ENCODE measurements at places on chromosomes 3 and 15.

GRCh38 chr3:66397745-66398144 lies 103.1 kb downstream of the LRIG1 start:
- no peak for DNase-seq

GRCh38 chr3:59261009-59261408 lies 211.2 kb upstream of the CFAP20DC start:
- DNase-seq, result no peak

DNA sequence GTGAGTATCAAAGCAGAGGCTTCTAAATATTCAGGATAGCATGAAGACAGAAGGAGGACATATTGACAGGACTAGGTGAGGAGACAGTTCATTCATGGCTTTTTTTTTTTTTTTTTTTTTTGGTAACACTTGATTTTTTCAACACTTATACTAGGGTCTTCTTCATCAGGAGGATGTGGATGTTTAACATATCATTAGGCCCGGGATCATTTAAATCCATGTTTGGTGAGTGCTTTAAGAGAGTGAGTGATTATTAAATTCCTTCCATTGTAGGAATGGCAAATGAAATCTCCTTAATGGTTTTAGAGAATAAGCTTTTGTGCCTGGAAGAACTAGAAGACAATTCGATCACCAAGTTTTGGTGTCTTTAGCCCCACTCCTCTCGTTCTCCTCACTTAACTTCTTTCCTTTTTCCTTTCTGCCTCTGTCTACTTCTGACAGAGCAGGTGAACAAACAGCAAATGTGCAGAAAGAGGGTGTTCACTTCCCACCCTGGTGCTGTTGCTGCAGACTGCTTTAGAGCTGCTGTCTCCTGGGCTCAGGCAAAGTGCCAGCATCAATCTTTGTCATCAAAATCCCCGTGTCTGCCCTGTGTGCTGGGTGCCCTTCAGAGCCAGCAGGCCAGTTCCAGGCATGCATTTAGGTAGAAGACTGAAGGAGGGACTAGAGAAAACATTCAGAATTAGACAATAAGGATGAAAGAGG lies 35.6 kb upstream of the RAB11A start:
- peak; percentile 64 for DNase-seq

DNA sequence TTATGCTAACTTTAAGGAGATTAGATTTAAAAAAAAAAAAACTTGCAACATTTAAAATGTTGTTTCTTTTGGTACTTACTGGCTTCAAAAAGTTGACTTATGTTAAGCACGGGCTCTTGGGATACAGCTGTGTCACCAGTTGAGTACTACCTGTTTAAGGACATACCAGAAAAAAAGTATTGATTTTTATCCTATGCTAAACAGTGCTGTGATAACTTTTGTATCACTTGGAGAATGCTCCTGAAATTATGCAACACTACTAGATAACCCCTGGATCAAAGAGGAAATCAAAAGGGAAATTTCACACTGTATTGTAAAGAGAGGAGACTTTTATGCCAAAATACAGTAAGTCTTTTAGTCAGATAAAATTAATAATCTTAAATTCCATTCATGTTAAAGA lies 77.7 kb downstream of the SLMAP start:
- DNase-seq, result no peak

GRCh38 chr15:79973456-79974195 lies 2.6 kb upstream of the BCL2A1 start:
- peak; percentile 26 for DNase-seq

DNA sequence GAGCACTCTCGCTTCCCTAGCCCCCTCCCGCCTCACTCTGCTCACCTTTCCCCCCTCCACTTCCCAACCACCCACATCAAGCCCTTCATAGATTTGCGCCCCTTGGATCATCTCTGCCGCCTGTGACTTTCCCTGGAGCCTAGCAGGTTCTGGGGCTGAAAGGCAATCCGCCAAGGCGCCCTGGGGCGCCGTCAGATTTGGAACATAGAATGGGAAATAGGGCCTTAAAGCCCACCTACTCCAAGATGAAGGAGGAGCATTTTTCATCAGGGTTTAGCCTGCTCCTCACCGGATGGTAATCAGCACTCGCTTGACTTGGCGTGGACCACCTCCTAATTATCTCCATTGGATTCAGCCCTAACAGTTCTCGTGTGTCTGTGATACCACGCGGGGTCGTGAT lies 1.3 kb downstream of the CPNE4 start:
- DNase-seq, result no peak

GRCh38 chr3:197394464-197395321 lies 96.3 kb upstream of the DLG1 start:
- DNase-seq, result peak; percentile 34

GRCh38 chr3:130648293-130648692 lies 98.3 kb downstream of the PIK3R4 start:
- no peak for DNase-seq

GRCh38 chr15:29312387-29312786 lies 42.8 kb upstream of the NSMCE3 start:
- no peak for DNase-seq

DNA sequence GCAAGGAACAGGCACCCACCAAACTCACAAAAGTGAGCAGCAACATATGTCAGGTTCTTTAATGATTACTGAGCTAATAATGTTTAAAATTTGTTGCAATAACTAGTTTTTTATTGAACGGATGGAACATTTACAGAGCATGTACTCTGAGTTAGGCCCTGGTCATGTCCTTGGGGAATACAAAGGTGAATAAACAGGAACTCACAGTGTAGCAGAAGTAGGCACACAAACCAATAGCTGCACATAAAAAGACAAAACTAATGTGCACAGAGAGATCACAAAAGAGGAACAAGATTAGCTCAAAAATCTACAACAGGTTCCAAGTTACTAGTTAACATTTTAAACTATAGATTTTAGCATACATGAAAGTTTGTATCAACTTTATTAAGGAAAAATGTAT lies 505.3 kb upstream of the PPP2R3A start:
- no peak for DNase-seq

GRCh38 chr3:197482001-197482400 lies 73.8 kb downstream of the BDH1 start:
- DNase-seq, result no peak

- DNase-seq, result no peak
Observed at GRCh38 chr15:100900136-100900794, 18.9 kb upstream of the LRRK1 start.

DNA sequence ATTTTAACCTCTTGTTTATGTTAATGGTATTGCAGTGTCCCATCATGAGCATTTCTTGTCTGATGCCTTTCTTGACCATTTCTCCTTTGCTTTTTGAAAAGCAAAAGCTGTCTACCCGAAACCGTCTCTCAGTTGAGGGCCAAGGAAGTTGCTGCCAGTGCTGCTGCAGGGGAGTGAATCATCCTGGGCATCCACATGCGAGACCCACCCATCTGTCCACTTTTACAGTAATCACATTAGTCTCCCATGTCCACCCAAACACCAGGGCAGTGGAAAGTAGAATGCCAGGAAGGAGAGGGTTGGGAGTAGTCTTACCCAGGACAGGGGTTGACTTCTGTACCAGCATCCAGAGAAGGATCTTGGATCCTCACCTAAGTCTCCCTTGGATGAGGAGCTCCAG lies 48.6 kb upstream of the TEX264 start:
- no peak for DNase-seq

- DNase-seq, result no peak
Observed at GRCh38 chr15:63176302-63176701, 13.1 kb upstream of the RAB8B start.

- DNase-seq, result no peak
Observed at GRCh38 chr3:146375219-146375618, 94.1 kb downstream of the PLSCR2 start.

DNA sequence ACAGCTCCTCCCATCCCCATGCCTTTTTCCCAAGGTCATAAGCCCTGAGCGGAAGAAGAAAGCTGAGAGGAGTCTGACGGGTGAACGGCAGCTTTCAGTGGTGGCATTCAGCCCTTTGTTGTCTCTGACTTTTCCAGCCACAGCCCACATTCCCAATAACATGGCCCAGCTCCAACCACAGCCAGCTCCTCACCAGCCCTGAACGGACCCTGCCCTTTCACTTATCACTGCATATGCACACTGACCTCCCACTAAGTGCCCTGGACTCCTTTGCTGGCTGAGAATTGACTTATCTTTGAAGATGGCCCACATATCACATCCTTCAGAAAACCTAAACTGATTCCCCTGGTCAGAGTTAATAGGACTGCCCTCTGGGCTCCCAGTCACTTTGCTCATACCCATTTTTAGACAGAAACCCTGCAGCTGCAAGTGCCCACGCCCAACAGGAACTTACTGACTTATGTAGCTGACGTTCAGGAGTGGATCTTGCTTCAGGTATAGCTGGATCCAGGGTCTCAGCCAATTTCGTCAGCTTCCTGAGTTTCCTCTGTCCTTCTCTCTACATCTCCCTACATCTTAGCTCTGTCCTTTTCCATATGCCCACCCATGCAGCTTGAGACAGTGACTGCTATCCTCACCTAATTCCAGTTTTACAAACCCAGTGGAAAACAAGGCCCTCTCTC lies 348.5 kb upstream of the PROK2 start:
- DNase-seq, result no peak

DNA sequence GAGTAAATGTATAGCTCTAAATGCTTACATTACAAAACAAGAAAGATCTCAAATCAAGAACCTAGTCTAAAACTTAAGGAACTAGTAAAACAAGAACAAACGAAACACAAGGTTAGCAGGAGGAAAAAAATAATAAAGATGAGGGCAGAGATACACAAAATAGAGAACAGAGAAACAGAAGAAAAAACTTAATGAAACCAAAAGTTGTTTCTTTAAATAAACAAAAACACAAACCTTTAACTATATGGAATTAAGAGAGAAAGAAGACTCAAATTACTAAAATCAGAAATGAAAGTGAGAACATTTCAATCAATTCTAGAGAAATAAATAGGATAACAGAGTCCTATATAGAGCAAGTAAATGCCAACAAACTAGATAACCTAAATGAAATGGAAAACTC lies 59.6 kb downstream of the DLG1 start:
- DNase-seq, result no peak

DNA sequence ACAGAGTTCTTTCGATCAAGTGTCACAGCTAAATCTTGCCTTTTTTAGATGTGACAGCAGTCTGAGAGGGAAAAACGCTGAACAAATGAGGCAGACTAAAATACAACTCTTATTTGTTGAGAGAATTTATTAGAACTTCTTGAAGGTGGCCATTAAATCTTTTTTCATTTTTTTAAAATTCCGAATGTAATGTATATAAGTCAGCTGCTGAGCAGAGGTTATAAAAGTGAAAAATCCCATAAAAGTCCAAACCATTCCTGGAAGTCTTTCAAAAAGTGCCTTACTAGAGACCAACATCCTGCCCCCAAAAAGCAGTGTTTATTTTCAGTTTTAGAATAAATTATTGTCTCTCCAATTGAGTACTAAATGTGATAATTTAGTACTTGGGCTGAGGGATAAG lies 3.1 kb downstream of the TSEN2 start:
- DNase-seq, result no peak

GRCh38 chr3:78912687-78913086 lies 855.1 kb downstream of the ROBO1 start:
- no peak for DNase-seq

- DNase-seq, result no peak
Observed at GRCh38 chr3:49081429-49081828, 12.4 kb downstream of the QRICH1 start.

GRCh38 chr15:85024509-85025336 lies 43.1 kb downstream of the PDE8A start:
- DNase-seq, result no peak

GRCh38 chr3:106176734-106177133 lies 307.9 kb upstream of the CBLB start:
- DNase-seq, result peak; percentile 61

GRCh38 chr3:176522436-176522835 lies 674.8 kb downstream of the TBL1XR1 start:
- no peak for DNase-seq

DNA sequence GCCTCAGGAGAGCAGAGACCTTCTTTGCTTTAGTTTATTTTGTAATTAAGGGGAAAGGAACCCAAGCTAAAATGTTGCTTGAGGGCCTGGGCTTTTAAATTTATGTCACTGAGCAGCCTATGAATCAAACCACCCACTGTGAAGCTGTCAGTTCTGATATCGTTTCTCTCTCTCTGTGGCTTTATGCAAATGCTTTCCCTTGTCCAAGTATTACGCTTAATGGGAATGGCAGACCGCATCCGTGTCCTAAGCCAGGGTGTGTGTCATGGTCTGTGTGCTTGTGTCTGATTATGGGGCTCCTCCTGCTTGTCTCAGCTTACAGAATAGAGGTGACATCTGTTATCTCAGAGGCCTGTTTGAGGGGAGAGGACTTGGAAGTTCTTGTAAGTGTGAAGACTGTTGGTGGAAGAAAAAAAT lies 82.4 kb downstream of the EBLN2 start:
- no peak for DNase-seq

GRCh38 chr15:55250392-55250791 lies 39.2 kb downstream of the RAB27A start:
- no peak for DNase-seq

- no peak for DNase-seq
Observed at GRCh38 chr3:164113371-164114332, 964.6 kb downstream of the SI start.

DNA sequence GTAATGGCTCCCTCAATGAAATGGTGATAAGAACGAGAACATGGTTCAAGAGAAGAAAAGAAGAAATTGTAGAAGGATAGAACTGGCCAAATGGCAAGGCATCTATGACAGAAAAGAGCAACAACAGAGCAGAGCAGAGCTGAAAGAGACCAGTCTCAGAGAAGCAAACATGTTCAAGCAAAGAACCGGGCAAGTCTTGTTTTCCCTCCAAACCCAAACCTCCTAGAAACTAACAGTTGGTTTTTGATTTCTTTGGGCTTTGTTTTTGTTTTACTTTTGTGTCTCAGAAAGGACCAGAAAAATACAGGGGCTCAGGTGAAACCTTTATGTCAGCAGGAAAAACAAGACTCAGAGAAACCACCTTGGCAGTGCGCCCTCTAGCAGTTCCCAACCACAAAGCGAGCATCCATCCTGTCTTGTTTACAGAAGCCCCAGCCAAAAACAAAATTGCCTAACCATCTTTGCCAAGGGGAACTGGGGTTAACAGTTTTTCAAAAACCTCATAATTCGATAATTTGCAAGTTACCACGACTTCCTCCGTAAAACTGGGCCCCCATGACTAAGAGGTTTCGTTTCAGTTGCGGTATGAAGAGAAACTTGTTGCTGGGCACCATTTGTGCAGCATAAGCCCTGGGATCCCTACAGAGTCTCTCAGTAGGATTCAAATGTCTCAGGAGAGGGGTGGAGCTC lies 159.2 kb upstream of the SLC24A5 start:
- no peak for DNase-seq

- DNase-seq, result no peak
Observed at GRCh38 chr3:67558426-67558825, 96.0 kb downstream of the SUCLG2 start.

- DNase-seq, result no peak
Observed at GRCh38 chr3:107950417-107950816, 140.4 kb downstream of the CD47 start.

GRCh38 chr3:153162513-153163392 lies 727 bp downstream of the RAP2B start:
- peak; percentile 48 for DNase-seq
